ENCODE measurements at places on chromosomes 2 and 18.

DNA sequence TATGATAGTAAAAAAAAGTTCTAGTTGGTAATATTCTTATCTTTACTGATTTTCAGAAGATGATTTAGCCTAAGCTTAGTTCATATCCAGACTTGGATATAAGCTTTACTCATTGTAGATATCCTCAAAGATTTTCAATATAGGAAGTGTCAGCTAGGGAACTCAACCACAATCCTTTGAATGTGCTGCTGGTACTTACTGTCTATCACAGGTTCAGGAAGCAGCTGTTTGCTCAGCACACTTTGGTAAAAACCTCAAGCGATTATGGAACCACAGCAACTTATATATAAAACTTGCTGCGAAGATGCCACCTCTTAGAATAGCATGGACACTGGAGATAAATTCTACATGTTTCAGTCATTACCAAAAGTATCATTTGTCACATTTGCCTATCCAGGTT is 60.1 kb upstream of the TNFRSF11A start:
- DNase-seq = no peak

- DNase-seq = peak; percentile 11
Observed at GRCh38 chr18:51361130-51361860, 163.8 kb upstream of the MEX3C start.

DNA sequence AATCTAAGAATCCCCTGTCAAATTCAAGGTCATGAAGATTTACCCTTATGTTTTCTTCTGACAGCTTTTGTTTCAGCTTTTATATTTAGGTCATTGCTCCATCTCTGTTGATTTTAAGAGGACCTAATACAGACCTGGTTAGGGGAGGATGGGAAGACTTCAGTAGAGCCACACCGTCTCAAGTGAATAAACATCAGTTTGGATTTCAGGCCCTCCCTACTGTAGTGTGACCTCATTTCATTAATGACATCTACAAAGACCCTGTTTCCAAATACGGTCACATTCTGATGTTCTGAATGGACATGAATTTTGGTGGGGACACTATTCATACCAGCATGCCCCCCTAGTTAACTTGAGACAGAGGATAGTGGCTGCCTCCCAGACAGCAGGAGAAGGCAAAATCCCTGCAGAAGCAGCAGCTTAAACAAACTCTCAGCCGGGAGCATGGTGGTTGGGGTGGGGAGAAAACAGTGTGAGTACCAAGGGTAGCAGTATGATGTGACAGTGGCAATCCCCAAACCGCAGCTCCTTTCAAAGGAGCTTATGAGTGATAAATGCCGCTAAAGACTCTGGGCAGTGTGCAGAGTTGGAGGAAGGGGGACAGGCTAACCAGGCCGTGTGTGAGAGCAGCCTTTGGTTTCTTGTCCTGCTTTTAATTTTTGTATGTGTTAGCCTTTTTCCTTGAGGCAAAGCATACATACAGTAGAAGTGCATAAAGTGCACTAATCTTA is 65.9 kb upstream of the TNP1 start:
- DNase-seq = no peak

GRCh38 chr2:103959174-103960128 is 894.5 kb upstream of the POU3F3 start:
- no peak for DNase-seq

DNA sequence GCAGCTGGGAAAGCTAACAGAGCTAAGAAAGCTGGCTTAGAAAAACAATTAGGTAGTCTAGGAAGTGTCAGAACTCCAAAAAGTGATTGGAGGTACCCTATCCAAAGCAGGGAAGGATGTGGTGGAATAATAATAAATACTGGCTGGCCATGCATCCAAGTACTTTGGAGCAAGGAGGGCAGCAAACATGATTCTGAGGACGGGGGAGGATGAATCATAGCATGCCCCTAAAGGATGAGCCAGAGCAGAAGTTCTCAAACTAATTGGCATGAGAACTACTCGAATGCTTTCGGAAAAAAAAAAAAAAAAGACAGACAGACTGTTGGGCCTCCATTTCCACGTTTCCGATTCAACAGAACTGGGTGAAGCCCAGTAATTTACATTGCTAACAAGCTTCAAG is 2.4 kb downstream of the CWC22 start:
- DNase-seq = no peak

DNA sequence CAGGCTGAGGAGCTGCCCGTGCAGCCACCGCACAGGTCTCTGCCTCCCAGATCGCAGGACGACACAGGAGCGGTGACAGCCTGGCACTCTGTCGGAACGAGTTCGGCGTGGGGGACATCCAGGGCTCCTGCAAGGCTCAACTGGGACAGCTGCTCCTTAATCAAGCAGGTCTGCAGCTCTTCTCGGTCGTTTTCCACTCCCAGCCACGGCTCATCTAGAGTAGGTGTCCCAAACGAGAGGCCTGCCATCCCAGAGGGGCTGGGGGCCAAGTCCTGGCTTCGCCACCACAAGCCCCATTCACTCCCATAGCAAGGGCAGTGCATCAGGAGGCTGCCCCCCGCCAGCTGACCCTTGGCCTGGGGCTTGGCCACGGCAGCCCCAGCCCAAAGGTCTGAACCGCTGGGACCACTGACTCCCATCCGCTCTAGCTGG is 22.5 kb downstream of the PASK start:
- DNase-seq = no peak

- no peak for DNase-seq
Observed at GRCh38 chr2:15158532-15158931, 402.6 kb downstream of the NBAS start.

DNA sequence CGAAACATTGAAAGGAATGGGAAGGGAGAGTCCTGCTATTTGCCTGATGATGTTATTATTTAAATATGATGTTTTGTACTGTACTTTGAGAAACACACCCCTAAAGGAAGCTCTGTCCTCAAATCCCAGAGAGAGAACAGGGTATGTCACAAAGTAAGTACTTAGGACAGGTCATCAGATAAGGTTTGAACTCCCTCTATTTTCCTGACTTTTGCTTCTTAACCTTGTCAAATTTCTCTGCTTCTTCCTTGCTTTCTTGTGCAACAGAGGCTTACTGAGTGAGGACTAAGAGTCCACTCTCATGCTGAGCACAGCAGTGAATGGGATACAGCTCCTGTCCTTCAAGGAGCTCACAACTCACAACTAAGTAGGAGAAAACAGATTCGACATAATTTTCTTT is 3.7 kb downstream of the DGUOK start:
- no peak for DNase-seq

GRCh38 chr2:232835687-232836208 is 34.3 kb upstream of the SNORC start:
- no peak for DNase-seq

DNA sequence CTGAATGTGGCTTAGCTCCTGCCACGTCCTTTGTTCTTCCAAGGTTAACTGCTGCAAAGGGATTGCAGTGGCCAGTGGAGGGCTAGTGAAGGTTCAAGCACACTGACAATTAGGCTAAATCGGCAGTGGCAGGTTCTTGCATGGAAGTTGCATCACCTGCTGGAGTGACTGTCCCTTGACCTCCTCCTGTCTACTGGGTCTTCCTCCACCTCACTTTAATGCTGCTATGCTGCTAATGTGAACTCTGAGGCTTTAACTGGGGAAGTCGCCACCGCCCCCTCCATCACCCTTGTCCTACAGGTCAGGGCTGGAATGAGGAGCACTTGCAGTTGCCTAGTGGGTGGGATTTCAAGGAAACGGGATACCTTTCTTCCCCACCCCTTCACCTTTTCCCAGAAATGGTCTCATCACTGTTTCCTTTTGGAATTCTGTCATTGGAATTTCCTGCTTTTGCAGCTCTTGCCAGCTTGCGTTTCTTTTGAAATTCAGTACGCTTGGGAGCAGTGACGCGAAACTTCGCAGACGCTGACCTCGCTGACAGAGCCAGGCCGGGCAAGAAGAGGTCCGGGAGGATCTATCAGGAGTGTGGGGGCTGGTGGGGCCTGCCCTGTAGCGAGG is 150.3 kb downstream of the SH3RF3 start:
- DNase-seq = no peak

GRCh38 chr18:58046794-58047555 is 2.9 kb downstream of the NEDD4L start:
- no peak for DNase-seq

DNA sequence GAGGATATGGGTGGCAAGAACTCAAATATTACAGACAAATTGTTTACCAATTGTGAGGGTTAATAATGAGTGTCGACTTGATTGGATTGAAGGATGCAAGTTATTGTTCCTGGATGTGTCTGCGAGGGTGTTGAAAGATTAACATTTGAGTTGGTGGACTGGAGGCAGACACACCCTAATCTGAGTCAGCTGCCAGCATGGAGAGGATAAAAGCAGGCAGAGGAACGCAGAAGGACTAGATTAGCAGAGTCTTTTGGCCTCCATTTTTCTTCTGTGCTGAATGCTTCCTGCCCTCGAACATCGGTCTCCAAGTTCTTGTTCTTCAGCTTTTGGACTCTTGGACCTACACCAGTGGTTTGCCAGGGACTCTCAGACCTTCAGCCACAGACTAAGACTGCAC is 1503.7 kb downstream of the LRP1B start:
- no peak for DNase-seq

GRCh38 chr2:159156834-159157233 is 129.7 kb downstream of the WDSUB1 start:
- DNase-seq = no peak

DNA sequence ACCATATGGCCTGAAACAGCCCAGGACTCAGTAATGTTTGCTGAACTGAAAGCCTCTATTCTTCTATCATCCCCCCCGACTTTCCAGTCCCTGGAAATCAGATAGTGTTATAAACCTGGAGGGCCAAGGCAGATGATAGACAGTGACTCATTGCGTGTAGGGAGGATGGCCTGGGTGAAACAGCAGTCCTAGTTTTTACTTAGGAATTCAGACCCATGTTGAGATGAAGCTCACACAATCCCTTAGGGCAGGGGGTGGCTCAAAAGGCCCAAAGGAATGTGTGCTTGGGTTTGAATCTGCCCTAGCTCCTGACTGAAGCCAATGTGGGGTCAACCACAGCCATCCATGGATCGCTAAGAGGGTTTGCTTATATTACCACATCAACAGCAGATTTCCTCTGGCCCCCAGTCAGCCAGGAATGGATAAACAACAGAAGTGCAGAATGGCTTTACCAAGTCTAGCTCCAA is 43.9 kb upstream of the STPG4 start:
- DNase-seq = no peak

- peak; percentile 71 for DNase-seq
Observed at GRCh38 chr2:39094717-39095363, 26.0 kb downstream of the SOS1 start.

DNA sequence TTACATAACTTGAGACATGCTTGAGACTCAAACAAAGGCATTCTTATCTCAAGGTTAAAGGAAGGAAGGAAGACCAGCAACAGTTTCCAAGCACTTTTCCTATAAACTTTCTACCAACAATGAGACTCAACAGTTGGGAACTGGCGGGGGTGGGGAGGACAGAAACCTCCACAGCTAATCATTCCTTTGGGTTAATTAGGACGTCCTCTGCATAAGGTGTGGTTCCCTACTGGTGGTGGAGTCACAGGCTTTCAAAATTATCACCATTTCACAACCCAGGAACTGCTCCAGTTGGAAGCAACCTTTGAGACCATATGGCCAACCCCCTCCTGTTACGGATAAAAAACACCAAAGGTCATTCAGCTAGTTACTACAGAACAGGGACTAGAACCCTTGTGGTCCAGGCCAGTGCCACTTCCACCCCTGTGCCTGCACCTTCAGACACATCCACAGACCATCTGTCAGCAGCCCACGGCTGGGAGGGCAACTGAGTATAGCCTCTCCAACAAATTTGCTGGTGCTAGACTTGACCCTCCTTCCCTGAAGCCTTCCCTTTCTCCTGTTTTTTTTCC is 30.1 kb upstream of the ATL2 start:
- DNase-seq = no peak

DNA sequence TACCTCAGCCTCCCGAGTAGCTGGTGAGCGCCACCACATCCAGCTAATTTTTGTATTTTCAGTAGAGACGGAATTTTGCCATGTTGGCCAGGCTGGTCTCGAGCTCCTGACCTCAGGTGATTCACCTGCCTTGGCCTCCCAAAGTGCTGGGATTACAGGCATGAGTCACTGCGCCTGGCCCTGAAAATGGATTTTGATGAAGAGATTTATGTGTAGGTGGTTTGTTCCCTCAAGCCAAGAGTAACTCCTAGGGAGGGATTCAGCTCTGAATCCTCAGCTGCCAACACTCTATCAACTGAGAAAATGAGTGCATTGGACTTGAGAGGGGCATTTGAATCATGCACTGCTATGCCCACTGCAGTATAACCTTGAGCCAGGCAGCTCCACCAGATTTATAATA is 17.5 kb upstream of the LIPG start:
- no peak for DNase-seq

- no peak for DNase-seq
Observed at GRCh38 chr2:200765139-200765951, 46.4 kb upstream of the BZW1 start.

DNA sequence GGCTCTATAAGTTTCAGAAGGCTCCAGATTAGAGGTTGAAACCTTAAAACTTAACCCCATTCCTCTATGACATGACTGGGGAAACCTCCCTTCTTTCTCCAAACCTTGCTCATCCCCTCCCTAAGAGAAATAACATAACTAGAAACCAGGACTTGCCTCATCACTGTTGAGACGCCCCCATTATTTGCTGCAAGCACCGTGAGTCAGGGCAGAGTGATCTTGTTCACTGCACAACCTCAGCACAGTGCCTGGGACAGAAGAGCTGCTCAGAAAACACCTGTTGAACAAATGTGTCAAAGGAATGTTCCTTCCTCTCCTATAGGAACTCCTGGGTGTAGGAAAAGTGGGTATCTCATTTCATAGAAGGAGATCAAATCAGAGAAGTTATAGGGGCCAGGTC is 132.7 kb upstream of the CTAGE1 start:
- no peak for DNase-seq

DNA sequence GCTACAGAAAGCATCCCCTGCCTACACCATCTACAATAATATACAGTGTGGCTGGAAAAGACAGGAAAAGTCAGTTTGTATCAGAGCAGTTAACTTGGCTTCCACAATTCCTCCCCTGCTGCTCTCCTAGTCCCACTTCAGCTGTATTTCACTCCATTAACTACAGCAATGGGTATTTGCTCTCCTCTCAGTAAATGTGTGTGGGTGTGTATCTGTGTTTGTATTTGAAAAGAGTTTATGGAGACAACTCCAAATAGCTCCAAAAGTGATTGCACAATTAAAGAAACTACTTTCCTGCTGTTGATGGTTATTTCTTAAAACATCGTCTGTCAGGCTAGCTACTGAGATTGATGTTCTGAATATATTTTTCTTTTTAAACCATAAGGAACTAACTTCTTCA is 333.7 kb upstream of the FIGN start:
- DNase-seq = no peak

DNA sequence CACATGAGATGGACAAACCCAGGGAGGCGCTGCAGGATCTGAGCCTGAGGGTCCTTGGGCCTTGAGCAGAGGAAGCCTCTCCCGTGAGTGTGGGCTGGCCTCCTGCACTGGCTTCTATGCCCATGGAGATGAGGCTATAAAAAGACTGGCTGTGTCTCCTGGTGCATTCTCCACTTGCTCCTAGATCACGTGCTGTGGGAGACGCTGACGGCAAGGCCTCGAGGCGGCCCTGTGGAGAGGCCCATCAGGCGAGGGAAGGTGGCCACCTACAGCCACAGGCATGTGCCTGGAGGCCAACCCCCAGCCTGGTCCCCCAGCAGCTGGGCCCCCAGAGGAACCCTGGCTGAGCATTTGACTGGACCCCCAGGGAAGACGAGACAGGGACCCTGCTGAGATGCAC is 198.9 kb downstream of the TWIST2 start:
- DNase-seq = no peak
